ENCODE measurements at places on chromosomes 1 and 21. TPM values are rescaled to one million over a fixed set of nuclear protein-coding genes. Genes with fewer than 3 reads are reported as not detected.

Gene ABCA4
- total RNA-seq, result 0.85 TPM

Gene HES4
- 45.8 TPM for total RNA-seq

Gene BRDT
- 16.2 TPM for total RNA-seq

Gene ETV3L
- total RNA-seq, result not detected

Gene RASAL2
- total RNA-seq, result 9.2 TPM

Gene CLCA1
- not detected for total RNA-seq

Gene SLAMF6
- total RNA-seq, result 0.64 TPM

Gene PYHIN1
- 0.51 TPM for total RNA-seq

Gene RGS13
- total RNA-seq, result not detected

Gene LRRC38
- 0.45 TPM for total RNA-seq

GRCh38 chr1:25161981-25162380 is 70.3 kb downstream of the SYF2 start:
- DNase-seq, result no peak

- DNase-seq, result no peak
These were observed 23.6 kb downstream of the SLC37A1 start for GRCh38 chr21:42537106-42537742.

DNA sequence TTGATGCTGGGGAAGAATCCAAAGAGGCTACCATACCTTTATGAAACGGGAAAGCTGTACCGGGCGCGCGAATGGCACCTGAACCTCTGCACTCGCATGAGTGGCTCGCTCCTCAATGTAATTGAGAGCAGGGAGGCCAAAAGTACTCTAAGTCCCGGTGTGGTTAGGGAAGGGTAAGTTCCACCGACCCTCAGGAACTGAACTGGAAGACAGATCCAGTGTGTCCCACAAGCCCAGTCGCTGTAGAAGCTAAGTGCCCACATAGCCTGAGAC is 1.0 kb downstream of the GATAD2B start:
- peak; percentile 15 for DNase-seq

DNA sequence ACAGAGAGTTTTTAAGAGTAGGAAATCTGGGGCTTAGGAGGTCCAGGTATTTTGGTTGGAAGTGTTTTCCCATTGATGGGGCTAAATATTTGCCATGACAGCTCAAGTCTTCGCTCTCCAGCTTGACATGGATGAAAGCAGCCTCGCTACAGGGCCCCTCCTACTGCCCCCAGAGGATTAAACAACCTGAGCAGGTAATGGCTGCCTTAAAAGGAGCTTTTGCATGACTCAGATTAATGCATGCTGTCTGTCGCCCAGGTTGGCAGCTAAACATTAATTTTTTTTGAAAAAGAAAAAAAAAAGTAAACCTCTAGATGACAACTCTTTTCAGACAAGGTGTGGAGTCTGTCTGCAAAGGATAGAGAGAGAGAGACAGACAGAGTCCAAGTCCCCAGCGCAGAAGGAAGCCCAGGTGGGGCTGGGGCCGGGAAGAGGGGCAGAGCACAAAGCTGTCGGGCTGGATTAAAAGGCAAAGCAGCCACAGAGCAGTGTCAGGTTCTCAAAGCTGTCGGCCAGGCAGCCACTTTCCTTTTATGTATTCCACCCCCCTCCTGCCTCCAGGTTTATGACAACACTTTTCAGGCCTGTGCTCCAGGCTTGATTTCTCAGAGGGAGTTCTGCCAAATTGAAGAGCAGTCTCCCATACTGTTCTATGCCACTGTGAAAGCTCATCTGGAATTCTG is 127.9 kb downstream of the CLIC6 start:
- DNase-seq, result peak; percentile 63

DNA sequence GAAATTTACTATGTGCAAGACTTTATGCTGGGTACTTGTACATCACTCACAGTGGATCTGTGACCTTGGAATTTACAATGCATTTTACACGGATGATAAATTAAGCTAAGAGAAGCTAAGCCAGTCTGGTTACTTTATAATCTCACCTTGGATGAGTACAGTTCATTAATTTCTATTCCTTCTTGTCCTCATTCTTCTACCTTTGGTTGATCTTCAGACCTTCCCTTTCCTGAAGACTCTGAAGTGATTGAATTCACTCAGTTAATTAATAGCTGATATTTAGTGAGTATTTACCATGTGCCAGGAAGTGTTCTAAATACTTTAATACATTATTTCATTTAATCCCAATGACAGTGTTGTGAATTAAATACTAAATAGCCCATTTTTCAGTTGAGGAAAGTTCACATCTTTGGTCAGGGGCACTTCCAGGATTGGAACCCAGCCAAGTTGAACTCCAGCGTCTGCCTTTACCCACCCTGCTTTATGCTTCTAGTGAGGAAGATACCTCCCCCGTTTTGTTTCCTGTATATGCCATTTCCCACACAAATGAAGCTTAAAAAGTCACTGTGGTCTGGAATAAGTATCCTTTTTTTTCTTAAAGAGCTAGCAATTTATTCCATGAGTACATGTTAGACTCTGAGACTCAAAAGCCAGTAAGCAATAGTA is 146.6 kb downstream of the TLR5 start:
- no peak for DNase-seq

- no peak for DNase-seq
These were observed 128.1 kb downstream of the HHAT start for GRCh38 chr1:210456731-210457255.

- no peak for DNase-seq
These were observed 1.1 kb upstream of the MTMR11 start for GRCh38 chr1:149937759-149938158.

GRCh38 chr1:76993036-76993435 is 125.8 kb downstream of the ST6GALNAC5 start:
- DNase-seq, result no peak

All from prostate gland (tissue), 2 donors.